ENCODE measurements at places on chromosomes 2 and 18. TPM values are rescaled to one million over a fixed set of nuclear protein-coding genes. Genes with fewer than 3 reads are reported as not detected.

GRCh38 chr2:177261116-177262060, 3.1 kb downstream of the NFE2L2 start:
- H3K27me3 ChIP-seq = no peaks in the 10 kb centered on the region
- peak overlapping the region; percentile 99 for H3K27ac ChIP-seq

DNA sequence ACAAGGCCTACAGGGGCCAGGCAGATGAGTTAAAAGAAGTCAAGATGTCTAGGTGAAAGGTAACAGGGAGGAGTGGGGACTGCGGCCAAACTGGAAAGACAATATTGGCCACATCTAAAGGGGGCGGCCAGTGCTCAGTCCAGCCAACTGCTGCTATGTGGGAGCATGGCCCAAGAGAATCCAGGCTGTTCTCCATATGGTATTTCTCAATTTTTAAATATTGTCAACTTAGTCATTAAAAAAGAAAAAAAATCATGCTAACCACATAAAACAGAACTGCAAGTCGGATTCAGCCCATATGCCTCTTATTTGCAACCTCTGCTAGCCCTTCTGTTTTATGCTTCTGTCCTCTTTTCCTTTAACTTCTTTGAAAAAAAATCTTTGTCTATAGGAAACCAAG, 14.8 kb downstream of the TRABD2A start:
- H3K36me3 ChIP-seq = no peaks in the 10 kb centered on the region
- H3K4me1 ChIP-seq = no peaks in the 10 kb centered on the region
- no peak for DNase-seq

DNA sequence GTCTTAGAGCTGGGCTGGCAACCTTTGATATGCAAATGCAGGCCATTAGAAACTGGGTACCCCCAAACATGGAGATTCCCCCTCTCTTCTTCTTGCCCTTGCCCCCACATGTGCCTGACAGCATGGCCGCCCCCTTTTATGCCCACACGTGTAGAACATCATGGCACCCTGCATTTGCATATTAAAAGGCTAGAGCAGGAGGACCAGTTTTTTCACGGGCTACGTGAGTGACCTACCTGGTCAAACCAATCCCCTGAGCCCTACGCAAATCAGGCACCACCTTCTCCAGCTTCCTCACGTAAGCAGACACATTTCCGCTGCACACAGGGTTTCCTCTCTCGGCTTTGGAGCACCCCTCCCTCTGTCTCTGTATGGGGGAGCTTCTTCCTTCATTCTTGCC, 110.9 kb upstream of the COPS8 start:
- H3K4me1 ChIP-seq = no peaks in the 10 kb centered on the region
- no peaks in the 10 kb centered on the region for H3K36me3 ChIP-seq
- peaks cover 2% of the 10 kb centered on the region for H3K27me3 ChIP-seq
- no peak overlapping the region for H3K27ac ChIP-seq
- DNase-seq = no peak
- no peak overlapping the region for H3K4me3 ChIP-seq

- DNase-seq = no peak
- H3K4me3 ChIP-seq = 0 out of 2 replicates have a peak overlapping the region, but pooled peaks have one; percentile 1
- no peaks in the 10 kb centered on the region for H3K36me3 ChIP-seq
- H3K27me3 ChIP-seq = peaks cover 6% of the 10 kb centered on the region
- peaks cover 35% of the 10 kb centered on the region for H3K4me1 ChIP-seq
Measured at GRCh38 chr2:136131484-136131960, 13.6 kb upstream of the CXCR4 start.

- H3K4me3 ChIP-seq = no peak overlapping the region
- no peaks in the 10 kb centered on the region for H3K4me1 ChIP-seq
- H3K27me3 ChIP-seq = no peaks in the 10 kb centered on the region
- no peak for DNase-seq
- no peak overlapping the region for H3K27ac ChIP-seq
Measured at GRCh38 chr2:135050132-135050531, 2.0 kb upstream of the RAB3GAP1 start.

DNA sequence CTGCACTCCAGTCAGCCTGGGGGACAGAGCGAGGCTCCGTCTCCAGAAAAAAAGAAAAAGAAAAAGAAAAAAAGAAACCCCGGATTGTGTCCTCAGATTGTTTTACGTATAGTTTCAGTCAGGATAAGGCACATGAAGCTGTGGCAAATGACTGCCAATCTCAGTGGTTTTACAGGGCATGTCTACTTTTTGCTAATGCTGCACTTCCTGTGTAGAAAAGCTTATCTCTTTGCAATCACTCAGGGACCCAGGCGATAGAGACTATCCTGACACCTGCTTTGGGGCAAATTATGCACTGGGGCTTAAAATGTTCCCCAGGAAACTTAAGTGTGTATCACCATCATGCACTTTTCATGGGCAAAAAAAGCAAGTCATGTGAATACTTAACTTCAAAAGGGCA, 103.7 kb upstream of the MEIS1 start:
- H3K27ac ChIP-seq = no peak overlapping the region
- H3K4me3 ChIP-seq = no peak overlapping the region
- no peaks in the 10 kb centered on the region for H3K36me3 ChIP-seq
- DNase-seq = no peak
- H3K27me3 ChIP-seq = no peaks in the 10 kb centered on the region

DNA sequence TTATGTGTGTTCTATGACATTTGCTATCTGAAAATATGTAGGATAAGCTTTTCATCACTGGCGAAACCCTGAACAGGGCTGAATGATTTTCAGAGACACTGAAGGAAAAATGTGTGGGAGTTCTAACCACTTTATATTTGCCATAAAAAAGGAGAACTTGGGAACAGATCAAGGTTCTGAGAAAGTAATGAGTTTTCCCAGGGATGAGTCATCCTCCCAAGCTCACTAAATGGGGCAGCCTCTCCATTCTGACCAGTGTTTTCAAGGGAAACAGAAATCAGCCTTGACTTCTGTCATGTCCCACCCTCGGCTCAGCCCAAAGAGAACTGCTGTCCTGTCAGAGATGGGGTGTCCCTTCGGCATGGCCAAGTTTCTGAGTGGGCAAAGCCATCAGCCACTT, 2109.8 kb upstream of the CELF4 start:
- DNase-seq = no peak
- no peaks in the 10 kb centered on the region for H3K27me3 ChIP-seq
- H3K4me3 ChIP-seq = no peak overlapping the region

DNA sequence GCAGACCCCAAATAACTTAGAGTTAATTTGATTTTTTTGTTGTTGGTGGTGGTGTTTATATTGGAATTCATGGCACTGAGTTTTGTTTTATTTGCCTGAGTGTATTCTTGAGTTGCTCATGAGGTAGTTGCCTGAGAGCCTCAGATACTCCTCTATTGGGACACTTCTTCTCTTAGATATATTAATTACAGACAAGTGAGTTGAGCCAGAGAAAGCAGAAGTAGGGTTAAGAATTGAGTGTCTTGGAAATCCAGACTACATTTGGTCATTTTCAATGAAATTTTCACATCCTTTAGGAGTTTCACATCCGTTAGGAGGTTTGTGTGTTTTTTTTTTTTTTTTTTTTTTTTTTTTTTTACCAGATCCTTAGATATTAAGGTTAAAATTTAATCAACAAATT, 29.0 kb downstream of the FMNL2 start:
- H3K4me3 ChIP-seq = no peak overlapping the region
- no peaks in the 10 kb centered on the region for H3K36me3 ChIP-seq
- no peaks in the 10 kb centered on the region for H3K27me3 ChIP-seq
- peaks cover 9% of the 10 kb centered on the region for H3K4me1 ChIP-seq
- no peak for DNase-seq

DNA sequence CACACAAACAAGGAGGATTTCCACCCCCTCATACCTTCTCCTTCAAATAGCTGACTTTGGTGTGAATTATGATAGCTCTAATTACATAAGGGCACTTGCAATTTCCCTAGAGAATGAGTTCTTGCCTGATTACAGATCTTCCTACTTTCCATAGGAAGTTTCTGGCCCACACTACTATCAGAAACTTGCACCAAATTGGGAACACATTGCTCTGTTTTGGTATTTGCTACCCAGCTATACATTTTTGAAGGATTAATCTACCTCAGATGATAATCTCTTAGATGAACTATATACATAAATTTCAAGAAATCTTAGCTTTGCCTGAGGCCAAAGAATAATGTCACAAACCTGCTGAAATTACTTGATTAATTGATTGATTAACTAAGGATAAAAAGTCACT, 4.9 kb downstream of the DCC start:
- H3K4me3 ChIP-seq = no peak overlapping the region
- no peak overlapping the region for H3K27ac ChIP-seq
- no peaks in the 10 kb centered on the region for H3K4me1 ChIP-seq
- no peak for DNase-seq
- H3K36me3 ChIP-seq = no peaks in the 10 kb centered on the region
- H3K27me3 ChIP-seq = peaks cover 2% of the 10 kb centered on the region

Gene RPRM
- not detected for total RNA-seq

Gene KATNAL2
- 2.1 TPM for total RNA-seq

Gene MAL
- 1.8 TPM for total RNA-seq

Gene ACTR3
- total RNA-seq = 569 TPM

Gene ATOH8
- not detected for total RNA-seq

Gene ZC3H6
- total RNA-seq = 5.0 TPM

All from GM12878 (cell line).